Upper lobe of left lung (tissue), 6 donors: ENCODE measurements at places on chromosomes 12 and 14.

DNA sequence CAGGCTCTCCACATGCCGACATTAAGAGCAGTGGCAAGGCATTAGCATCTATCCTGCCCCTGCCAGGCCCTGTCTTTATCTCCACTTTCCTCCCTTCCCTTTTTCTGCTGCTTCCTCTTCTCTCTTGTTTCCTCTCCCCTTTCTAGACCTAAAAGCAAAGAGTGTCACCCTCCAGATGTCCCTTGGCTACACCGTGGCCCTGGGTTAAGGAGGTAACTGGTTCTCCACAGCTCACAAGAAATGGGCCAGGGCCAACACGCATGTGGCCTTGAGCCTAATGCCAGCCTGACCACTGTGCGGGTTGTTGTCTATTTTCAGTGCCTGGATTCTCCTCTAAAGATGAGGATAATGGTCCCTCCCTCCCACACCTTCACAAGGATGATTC is 41.7 kb upstream of the DDX11 start:
- no peak for DNase-seq

DNA sequence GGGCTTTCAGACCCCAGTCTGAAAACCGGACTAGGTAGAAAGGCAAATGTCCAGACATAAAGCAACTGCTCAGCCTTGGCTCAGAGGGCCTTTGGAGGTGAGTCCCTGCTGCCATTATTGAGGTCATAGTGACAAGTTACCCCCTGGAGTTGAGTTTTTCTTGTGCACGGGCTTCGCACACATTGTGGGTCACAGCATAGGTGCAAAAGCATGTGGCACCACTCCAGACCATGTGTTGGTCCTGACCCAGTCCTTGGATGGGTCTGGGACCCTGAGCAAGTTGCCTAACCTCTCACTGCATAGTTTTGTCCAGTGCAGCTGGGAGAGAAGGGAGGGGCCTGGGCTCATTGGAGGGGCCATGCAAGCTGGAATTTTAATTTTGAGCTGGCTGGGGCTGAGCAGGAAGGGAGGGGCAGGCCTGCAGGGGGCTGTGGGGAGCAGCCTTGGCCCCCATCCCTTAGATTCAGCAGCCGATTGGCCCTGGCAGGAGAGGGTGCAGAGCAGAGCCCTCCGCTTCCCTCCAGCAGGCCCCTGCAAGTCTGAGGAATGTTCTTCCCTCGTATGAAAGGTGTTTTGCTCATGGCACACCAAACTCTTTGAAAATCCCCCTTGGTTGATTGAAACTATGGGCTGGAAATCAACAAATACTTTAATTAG is 4.2 kb upstream of the KRT5 start:
- peak; percentile 18 for DNase-seq

DNA sequence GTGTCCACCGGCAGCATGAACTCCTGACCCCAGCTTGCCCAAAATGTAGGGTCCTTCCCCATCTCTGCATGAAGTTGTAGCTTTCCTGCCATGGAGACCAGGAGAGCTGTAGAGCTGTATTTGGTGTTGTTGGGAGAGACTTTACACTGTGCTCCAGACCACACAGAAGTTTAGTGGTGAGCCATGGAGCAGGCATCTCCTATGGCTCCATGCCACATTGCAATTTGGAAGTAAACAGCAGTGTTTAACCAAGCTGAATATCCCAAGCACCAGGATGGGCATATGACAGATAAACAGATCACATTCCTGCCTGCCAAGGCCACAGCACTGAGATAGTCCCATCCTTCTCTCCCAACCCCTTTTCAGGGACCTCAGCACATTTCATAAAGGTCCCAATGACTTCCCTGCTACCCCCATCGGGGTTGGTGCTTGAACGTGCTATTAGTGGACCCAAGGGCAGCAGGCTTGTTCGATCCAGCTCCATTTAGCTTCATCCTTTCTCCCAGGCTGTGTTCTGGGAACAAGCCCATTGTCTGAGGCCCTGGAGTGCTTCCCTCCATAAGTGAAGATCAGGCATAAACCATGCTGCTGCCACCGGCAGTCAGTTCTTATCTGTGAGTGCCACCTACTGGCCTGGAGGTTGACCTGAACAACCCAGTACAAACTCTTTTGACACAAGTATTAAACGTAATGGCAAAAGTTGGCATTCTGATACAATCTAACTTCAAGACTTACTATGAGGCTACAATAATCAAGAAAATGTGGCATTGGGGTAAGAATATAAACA is 172.3 kb upstream of the ATXN7L3B start:
- DNase-seq = no peak

DNA sequence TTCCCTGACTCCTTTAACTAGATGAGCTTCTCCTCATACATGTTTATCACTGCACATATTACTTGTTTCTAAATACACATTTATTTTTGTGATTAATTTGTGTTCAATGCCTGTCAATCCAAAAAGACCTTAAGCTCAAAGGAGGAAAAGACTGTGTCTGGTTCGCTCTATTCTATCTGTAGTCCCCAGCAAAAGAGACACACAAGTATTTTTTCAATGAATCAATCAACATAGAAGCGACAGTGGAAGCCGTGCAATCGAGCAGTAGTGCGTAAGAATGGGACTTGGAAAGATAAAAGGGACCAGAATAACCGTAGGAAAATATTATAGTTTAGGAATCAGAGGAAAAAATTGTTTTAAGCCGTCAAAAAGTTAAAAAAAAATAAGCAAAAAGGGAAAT is 951 bp downstream of the WDHD1 start:
- DNase-seq = no peak

- no peak for DNase-seq
These were observed 14.6 kb downstream of the OR10P1 start for GRCh38 chr12:55651299-55651683.

DNA sequence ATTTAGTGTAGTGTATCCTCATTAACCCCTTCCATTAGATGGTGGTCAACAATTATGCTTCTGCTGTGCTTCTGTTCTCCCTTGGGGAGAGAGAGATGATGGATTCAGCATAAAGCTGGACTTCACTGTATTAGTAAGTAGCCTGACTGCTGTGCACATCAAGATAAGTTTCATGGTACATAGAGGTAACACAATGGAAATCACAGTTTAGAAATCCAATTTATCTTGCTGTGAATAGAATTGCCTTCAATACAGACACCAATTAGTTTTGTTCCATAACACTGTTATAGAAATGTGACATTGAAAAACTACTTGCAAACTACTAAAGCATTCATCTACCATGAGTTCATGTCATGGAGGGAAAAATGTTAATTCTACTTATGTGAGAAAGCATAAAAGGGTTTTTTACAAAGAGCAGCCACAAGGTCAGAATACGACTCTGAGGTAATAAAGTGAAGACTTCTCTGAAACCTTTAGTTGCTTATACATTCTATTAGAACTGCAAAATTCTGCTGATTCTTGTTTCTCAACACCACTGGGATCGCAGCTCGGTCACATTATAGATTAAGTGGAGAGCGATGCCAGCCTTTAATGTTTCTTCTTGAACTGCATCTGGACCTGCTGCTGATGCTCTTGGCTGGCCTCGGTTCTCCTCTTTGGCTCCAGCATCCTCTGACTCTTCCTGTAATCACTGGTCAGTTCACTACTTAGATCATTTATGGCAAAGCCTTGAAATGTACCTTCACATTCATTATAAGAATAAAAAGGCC is 190.8 kb downstream of the ATP23 start:
- DNase-seq = no peak

DNA sequence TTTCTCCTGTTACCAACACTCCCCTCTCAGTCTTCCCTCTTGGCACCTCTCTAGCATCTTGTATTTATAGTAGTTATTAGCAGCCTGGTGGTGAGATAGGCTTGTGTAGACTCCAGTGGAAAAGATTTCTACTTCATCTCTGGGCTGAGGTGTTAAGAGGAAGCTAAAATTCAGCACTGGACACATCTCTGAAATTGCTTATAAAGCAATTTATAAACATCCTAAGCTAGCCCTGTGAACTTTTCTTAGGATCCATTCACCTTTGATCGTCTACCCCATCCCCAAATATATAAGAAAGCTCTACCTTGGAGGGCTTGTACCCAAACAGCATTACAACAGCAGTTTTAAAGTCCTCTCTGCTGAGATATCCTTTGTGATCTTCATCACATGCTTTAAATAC is 928 bp downstream of the EFCAB11 start:
- no peak for DNase-seq

- peak; percentile 72 for DNase-seq
These were observed 158.6 kb upstream of the ALG10B start for GRCh38 chr12:38157933-38158401.

DNA sequence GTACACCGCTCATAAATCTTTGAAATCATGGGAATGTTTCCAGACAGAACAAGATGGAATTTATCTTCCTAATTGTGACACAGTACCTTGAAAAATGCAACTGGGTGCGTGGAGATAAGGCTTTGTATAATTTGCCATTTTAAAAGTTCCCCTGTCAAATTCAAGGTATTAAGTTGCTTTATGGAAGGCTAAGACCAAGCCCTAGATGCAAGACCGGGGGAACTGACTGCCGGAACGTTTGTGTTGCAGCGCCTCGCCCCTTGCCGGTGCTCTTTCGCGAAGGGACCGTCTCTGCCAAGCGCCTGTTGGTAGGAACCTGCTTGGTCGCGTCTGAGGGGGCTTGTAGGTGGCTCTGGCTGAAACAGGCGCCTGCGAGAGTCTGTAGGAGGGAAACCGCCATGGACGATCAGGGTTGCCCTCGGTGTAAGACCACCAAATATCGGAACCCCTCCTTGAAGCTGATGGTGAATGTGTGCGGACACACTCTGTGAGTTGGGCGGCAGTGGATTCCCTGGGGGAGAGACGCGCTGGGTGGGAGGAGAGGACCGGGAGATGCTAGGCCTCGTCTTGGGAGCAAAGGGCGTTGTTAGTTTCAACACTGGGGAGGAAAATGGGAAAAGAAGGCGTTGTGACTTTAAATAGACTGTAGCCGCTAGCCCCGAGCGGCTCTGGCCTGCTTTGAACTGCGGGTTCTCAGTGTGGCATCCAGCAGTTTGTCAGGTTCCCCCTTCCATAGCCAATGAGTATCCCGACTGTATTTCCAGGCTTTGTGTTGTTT is at the start of gene MNAT1:
TSS of gene MNAT1 (plus strand) at position 297 of the 778 bp plus-strand sequence. CDS start at position 399, 102 bp downstream.
- DNase-seq = peak; percentile 73

- no peak for DNase-seq
These were observed 36.6 kb upstream of the LTBP2 start for GRCh38 chr14:74648601-74649000.

GRCh38 chr14:34055157-34055950 is 104.5 kb upstream of the EGLN3 start:
- DNase-seq = no peak

DNA sequence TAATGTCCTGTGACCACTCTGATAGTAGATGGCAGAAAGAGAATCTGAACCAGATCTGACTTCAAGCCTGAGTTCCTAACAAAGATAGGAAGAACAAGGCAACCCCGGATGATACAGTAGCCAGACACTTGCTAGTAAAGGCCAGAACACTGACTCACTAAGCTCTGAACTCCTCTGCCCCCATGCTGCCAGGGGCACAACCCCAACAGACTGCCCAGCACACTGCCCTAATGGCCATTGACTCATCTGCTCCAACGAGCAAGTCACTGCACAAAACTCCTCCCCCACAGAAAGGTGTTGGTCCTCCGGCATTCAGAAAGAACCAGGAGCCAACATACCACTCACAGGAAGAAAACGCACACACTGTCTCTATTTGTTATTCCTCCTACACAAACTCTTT is 179.6 kb upstream of the NUDT4 start:
- no peak for DNase-seq

DNA sequence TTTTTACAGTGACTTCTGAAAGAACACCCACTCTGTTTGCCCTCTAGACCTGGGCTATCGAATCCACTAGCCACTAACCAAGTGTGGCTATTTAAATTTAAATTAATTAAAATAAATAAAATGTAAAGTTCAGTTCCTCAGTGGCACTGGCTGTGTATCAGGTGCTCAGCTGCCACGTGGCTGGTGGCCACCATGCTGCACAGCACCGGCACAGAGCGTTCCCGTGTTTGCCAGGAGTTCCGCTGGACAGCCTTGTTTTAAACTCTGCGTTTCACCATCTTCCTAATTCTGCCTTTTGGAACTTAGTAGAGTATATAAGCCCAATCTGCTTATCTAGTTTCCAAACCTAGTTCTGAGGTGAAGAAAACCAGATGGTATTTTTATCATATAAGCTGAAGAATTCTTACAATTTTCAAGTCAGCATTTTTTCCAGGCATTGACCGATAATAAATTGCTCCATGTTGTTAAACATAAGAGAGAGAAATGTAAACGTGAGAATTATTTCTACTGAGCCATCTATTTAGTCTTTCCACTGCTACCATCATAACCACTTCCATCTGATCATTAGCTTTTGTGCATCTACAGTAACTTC is 339.0 kb downstream of the CACNA1C start:
- no peak for DNase-seq
